Pulmonary artery endothelial cell (primary cell): ENCODE measurements at places on chromosomes 4 and X.
A peak's percentile ranks its signal among the peaks of the same experiment; 100 is the strongest.

DNA sequence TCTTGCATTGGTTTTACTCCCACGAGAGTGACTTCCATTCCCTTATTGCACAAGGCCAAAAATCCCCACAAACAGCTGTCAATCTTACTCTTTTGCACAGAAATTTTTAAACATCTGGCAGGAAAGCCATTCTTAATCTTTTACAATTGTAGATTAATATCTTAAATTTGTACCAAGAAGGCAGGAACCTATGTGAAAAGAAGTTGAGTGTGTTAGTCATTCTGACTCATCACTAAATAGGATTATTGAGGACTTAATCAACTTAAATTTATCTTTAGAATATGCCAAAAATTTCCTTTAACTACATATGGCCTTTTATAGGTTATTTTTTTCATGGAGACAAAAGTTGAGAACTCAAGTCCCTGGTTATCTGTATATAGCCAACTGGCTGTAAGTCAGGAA lies 49.0 kb upstream of the VEGFC start:
- DNase-seq, result peak; percentile 35

GRCh38 chr4:159722052-159722451 lies 619.2 kb downstream of the RAPGEF2 start:
- DNase-seq, result no peak

- DNase-seq, result no peak
Observed at GRCh38 chr4:5370286-5370685, 319.0 kb downstream of the STK32B start.

GRCh38 chr4:15378062-15378461 lies 49.8 kb upstream of the C1QTNF7 start:
- no peak for DNase-seq

- no peak for DNase-seq
Observed at GRCh38 chr4:90474484-90474883, 347.3 kb downstream of the CCSER1 start.

DNA sequence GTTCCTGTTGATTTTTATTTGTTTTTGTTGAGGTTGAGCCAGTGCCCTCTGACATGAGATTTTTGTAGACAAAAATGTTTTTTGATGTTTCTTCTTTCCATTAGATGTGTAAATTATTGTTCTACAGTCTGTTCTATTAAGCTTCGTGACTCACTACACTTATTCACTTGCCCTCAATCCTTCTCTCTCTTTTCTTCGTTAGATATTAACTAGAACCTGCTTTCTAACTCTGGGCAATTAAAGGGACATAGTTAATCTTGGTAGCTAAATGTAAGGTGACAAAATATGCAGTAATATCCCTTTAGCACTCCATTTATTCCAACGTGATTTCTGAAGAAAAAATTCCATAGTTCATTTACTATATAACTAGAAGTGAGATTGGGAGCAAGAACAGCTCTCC lies 333.9 kb downstream of the PDHA2 start:
- no peak for DNase-seq
